ENCODE measurements at places on chromosomes 4 and X. TPM values are rescaled to one million over a fixed set of nuclear protein-coding genes. Genes with fewer than 3 reads are reported as not detected.

Gene SOWAHB
- polyA plus RNA-seq: not detected

Gene ARR3
- polyA plus RNA-seq: not detected

Gene F8A1
- 18.9 TPM for polyA plus RNA-seq

Gene NUP62CL
- polyA plus RNA-seq: 1.7 TPM

Gene SPATA4
- not detected for polyA plus RNA-seq

Gene UGDH
- polyA plus RNA-seq: 29.4 TPM

Gene ABCG2
- polyA plus RNA-seq: 1.3 TPM

Gene IDH3G
- polyA plus RNA-seq: 95.6 TPM

Gene FAT4
- 1.4 TPM for polyA plus RNA-seq

Gene NSUN7
- not detected for polyA plus RNA-seq

Gene TRIM75
- polyA plus RNA-seq: not detected

Gene PDCL2
- not detected for polyA plus RNA-seq

Gene EXOC1L
- polyA plus RNA-seq: not detected

Gene ZNF275
- 5.2 TPM for polyA plus RNA-seq

Gene DGAT2L6
- polyA plus RNA-seq: not detected

Gene XAGE2
- polyA plus RNA-seq: not detected

Gene NHS
- not detected for polyA plus RNA-seq

Gene TMPRSS11B
- polyA plus RNA-seq: not detected

Gene CRLF2
- not detected for polyA plus RNA-seq

Gene TBC1D9
- polyA plus RNA-seq: 0.22 TPM

Data from immature natural killer cell (primary cell).